ENCODE measurements at places on chromosomes 7 and 10.

- DNase-seq: no peak
Measured at GRCh38 chr10:51100221-51100620, 25.9 kb downstream of the PRKG1 start.

DNA sequence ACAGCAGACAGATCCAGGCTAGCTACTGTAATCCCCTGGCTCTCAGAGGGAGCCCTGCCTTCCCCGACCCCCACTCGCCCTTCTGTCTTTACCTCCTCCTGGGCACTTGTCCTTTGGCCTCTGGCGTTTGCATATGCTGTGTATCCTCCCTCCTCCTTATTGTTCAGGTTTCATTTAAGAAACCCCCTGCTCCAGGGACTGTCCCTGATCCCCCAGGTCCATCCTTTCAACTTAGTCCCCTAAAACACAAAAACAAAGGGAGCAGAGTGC lies 25.7 kb downstream of the GRID1 start:
- no peak for DNase-seq

GRCh38 chr10:47053081-47053798 lies 142.0 kb downstream of the PTPN20 start:
- DNase-seq: no peak

DNA sequence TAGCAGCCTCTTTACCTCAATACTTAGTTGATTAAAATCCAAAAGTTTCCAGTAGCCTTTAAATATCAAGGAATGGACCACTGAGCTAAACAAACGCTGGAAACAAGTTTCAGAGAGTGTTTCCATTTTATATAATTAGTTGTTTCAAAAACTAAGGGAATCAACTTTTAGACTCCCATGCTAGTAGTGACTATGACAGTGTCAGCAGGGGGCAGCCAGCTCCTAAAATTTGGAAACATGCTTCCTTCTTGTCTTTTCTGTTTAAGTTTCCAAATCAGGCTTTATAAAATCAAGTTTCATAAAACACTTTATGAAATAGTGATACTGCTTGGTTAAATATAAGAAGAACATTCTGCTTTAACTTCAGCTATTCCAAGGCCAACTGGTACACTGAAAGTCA lies 138.2 kb upstream of the TMEM229A start:
- peak; percentile 4 for DNase-seq

DNA sequence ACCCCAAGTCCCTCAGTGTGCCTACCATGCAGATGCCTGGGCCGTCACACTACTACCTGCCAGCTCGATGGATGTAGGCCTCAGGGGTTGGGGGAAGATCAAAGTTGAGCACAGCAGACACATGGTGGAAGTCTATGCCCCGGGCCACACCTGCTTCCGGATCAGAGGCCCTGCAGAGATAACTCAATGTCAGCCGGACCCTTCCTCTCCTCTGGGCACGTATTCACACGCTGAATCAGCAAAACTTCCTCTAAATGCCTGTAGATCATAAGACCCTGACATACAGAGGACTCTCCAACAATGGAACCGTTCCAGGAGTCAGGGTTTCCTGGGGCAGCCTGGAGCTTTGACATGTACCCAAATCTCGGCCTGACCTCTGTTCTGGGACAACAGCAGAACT lies 3.7 kb downstream of the DDX56 start:
- DNase-seq: no peak

DNA sequence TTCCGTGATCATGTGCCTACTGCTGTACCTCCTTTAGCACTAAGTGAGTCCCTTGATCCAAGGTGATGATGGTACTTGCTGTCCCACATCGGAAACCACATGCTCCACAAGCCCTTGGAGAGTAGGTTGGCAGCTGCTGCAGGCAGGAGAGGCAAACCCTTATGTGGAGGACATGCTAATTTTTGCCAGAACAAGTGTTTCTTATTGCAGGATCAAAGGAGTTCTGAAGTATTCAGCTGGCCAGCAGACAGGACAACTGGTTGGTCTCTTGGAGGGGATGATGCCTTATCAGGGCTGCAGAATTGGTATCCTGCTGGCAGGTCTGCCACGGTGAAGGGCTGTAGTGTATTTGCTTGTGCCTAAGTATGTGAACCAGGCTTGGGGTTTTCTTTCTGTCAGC lies 36.8 kb downstream of the NACAD start:
- no peak for DNase-seq

DNA sequence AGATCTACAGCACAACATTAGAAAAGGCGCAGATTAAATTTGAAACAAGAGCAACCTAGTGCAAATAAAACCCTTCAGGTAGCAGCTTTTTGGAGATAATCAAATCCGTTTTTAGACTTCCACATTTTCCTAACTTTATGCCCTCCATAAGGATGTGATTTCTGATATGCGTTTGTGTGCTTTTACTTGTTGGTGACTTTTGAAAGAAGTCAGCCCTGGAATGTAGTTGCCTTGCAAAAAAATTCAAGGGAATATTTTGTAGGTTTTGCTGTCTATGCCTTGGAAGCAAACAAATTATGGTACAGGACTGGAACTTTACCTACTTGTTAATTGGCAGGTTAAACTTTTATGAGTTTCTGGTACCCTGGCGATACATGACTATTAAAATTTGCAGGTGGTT lies 86.7 kb upstream of the HDAC9 start:
- no peak for DNase-seq

DNA sequence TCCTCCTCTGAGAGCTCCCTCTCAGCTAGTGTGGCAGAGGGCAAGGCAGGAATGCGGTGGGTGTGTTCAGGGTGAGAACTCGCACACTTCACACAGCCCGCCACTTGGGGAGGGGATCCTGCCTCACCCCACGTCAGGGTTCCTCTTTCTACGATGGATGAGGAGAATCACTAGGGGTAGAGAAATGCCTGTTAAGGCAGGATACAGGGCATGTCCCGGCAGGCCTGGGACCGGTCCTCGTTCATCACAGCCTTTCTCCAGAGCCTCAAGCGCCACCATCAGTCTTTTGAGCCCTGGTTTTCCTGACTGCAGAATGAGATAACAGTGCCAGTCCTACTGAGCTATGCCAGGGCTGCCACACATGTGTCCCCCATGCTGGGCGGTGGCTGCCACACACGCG lies 546.7 kb upstream of the ADARB2 start:
- DNase-seq: peak; percentile 16

- no peak for DNase-seq
Measured at GRCh38 chr7:143960813-143961610, 6.4 kb downstream of the OR2F1 start.

- DNase-seq: no peak
Measured at GRCh38 chr7:142873281-142873784, 12.2 kb downstream of the TRPV6 start.

- DNase-seq: no peak
Measured at GRCh38 chr7:43952028-43952427, 25.8 kb downstream of the UBE2D4 start.

All from NCI-H1436 (cell line).